ENCODE measurements at places on chromosomes 7 and 10. TPM values are rescaled to one million over a fixed set of nuclear protein-coding genes. Genes with fewer than 3 reads are reported as not detected.

UFSP1 gene
- total RNA-seq, result 3.0 TPM

ZWINT gene
- 78.2 TPM for total RNA-seq

SLC29A4 gene
- total RNA-seq, result 0.45 TPM

TRPV5 gene
- total RNA-seq, result not detected

INSYN2A gene
- not detected for total RNA-seq

NPY gene
- not detected for total RNA-seq

BHLHA15 gene
- total RNA-seq, result 0.43 TPM

MSMB gene
- total RNA-seq, result not detected

MRC1 gene
- not detected for total RNA-seq

CACNB2 gene
- total RNA-seq, result not detected

- no peak overlapping the region for H3K4me3 ChIP-seq
- no peaks in the 10 kb centered on the region for H3K4me1 ChIP-seq
- H3K27ac ChIP-seq, result no peak overlapping the region
- no peak for DNase-seq
- no peaks in the 10 kb centered on the region for H3K36me3 ChIP-seq
These were observed 1124.4 kb downstream of the TYW1 start for GRCh38 chr7:68121056-68121455.

DNA sequence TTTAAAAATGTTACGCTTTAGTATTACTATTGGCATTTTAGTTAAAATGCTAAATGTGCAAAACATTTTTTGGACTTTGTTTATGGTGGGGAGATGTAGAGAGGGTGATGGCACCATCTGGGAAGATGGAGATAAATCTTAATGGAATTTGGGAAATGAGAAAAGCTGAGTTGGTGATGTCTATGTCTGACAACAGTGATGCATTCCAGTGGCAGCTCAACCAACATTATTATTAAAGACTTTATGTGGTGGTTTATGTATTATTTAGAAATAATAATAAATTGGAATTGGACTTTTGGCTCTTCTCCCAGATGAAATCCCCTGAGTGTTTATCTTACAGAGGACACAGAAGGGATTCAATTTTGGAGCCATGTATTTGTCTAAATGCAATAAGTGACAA, 77.6 kb downstream of the SEC23IP start:
- peaks cover 26% of the 10 kb centered on the region for H3K27me3 ChIP-seq
- DNase-seq, result no peak
- H3K4me3 ChIP-seq, result no peak overlapping the region
- H3K36me3 ChIP-seq, result no peaks in the 10 kb centered on the region
- H3K4me1 ChIP-seq, result no peaks in the 10 kb centered on the region
- H3K27ac ChIP-seq, result no peak overlapping the region

DNA sequence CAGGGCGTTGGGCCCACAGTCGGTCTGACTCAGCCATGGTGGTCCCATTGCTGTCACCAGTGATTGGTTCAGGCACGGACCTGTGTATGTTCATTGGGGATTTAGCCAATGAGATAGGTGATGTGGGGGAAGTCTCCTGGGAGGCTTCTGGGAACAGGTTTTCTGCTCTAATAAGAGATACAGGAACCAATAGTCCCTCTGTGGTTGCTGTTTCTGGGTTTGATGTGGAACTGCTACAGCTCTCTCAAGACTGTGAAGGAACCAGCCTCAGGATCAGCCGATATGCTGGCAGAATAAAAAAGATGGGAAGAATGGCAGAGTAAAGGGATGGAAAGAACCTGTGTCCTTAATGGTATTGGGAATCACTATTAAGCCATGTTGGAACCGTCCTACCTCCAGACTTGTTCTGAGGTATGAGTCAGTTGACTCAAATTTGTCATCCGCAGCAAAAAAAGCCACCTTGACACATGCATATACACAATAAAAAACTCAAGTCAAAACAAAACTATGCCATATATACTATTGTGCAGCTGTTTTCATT, 70.6 kb downstream of the MCMBP start:
- H3K36me3 ChIP-seq, result peaks cover 11% of the 10 kb centered on the region
- peaks cover 12% of the 10 kb centered on the region for H3K4me1 ChIP-seq
- H3K4me3 ChIP-seq, result no peak overlapping the region
- no peak for DNase-seq
- H3K27me3 ChIP-seq, result no peaks in the 10 kb centered on the region

- no peak overlapping the region for H3K27ac ChIP-seq
- H3K36me3 ChIP-seq, result no peaks in the 10 kb centered on the region
- no peaks in the 10 kb centered on the region for H3K27me3 ChIP-seq
- DNase-seq, result no peak
These were observed 13.9 kb downstream of the VSTM2A start for GRCh38 chr7:54556121-54556520.

- H3K27me3 ChIP-seq, result no peaks in the 10 kb centered on the region
- DNase-seq, result no peak
- no peak overlapping the region for H3K27ac ChIP-seq
- H3K4me3 ChIP-seq, result no peak overlapping the region
- no peaks in the 10 kb centered on the region for H3K4me1 ChIP-seq
- no peaks in the 10 kb centered on the region for H3K36me3 ChIP-seq
These were observed 19.3 kb downstream of the MACC1 start for GRCh38 chr7:20197837-20198236.

GRCh38 chr10:103842605-103843004, 12.8 kb downstream of the SH3PXD2A start:
- no peak overlapping the region for H3K4me3 ChIP-seq
- DNase-seq, result no peak
- peaks cover 37% of the 10 kb centered on the region for H3K4me1 ChIP-seq
- no peak overlapping the region for H3K27ac ChIP-seq

DNA sequence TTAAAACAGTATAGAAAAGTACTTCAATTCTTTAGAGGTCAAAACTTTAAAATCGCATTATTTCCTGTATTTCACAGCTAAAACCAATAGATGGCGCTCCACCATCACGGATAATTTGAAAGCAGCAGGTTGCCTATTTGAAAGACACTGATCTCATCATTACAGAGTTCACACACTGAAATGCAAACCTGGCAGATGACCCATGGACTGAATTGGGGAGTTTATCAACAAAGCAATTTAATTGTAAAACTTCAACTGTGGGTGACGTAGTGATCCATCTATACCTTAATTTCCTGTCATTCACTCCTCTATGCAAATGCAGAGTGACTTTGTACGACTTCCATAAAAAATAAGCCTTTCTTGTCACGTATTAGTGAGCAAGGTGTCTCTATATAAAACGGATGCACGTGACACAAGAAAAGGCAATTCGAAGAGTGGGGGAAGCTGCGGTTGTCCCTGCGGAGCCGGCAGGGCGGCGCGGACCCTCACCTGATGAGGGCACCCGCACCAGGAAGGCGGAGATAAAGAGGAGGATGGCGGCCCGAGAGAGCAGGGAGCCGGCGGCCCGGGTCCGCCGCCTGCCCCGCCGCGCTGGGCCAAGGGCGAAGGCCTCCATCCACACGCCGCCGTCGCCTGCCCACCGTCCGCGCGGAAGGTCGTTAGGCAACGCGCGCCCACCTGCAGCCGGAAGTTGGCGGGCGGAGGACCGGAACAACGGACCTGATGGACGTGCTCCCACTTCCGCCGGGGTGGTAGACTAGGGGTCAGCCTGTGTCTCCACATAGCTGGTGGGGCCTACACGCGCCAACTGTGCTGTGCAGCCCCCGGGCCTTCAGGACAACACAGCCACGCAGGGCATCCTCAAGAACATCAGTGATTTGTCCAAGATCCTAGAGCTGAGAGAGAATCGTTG, at the start of gene ZPBP:
Gene ZPBP (minus strand): TSS at position 668 of the 913 bp plus-strand sequence. CDS start 52 bp downstream, at position 616.
- H3K27me3 ChIP-seq, result peaks cover 19% of the 10 kb centered on the region
- H3K4me3 ChIP-seq, result peak within 1 kb of the TSS; percentile 73
- peaks cover 4% of the 10 kb centered on the region for H3K4me1 ChIP-seq
- DNase-seq, result peak; percentile 43

- peaks cover 2% of the 10 kb centered on the region for H3K27me3 ChIP-seq
- H3K27ac ChIP-seq, result no peak overlapping the region
- H3K4me1 ChIP-seq, result no peaks in the 10 kb centered on the region
- no peak for DNase-seq
- H3K4me3 ChIP-seq, result no peak overlapping the region
- H3K36me3 ChIP-seq, result no peaks in the 10 kb centered on the region
These were observed 20.9 kb downstream of the AQP1 start for GRCh38 chr7:30932562-30932961.

DNA sequence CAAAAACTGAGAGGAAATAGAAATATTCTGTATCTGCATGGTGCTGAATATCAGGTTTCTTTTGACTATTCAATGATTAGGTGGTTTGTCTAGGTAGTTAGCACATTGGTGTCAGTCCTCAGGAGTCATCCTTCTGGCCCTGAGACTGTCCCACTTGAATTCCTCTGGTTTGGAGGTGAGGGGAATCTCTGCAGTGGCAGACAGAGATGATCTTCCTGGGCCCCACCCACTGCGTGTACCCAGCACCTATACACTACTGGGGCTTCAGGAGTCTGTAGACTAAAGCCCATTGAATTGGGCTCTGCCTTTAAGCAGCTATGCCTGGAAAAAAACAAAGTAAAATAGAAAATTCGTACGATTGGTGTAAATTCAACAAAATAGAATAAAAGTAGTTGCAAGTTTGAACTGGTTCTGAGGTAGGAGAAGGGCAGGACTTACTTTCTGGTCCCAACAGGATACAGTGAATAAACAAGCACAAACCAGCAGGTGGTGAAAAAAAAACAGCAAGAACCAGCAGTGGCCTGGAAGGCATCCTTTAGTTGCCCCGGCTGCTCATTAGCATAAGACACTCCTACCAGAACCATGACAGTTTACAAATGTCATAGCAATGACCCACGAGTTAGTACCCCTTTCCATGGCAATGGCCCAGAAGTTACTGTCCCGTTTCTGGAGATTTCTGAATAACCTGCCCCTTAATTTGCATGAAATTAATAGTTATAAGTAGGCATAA, 1.7 kb downstream of the LIPM start:
- no peak for DNase-seq
- H3K4me1 ChIP-seq, result peaks cover 5% of the 10 kb centered on the region
- no peak overlapping the region for H3K4me3 ChIP-seq
- H3K36me3 ChIP-seq, result no peaks in the 10 kb centered on the region

GRCh38 chr10:133325440-133326222, 11.1 kb downstream of the CALY start:
- no peaks in the 10 kb centered on the region for H3K36me3 ChIP-seq
- peaks cover 39% of the 10 kb centered on the region for H3K27me3 ChIP-seq
- no peak overlapping the region for H3K27ac ChIP-seq
- peaks cover 11% of the 10 kb centered on the region for H3K4me1 ChIP-seq

DNA sequence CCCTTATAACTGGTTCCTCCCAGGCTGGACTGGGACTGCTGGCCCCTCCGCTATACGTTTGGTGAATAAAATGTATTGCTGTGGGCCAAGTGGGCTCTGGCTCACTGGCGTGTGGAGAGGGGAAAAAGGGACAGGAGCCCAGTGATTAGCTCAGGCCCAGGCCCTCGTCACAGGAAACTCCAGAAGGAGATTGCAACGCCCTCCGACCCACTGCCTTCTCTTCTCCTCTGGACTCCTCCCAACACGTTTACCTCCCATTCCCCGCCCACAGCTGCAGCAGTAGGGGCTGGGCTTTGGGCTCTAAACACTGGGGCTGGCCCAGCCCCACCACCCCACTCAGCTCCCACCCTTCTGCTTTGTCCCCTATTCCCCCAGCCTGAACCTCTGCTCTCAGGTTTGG, 173.9 kb downstream of the NEURL1 start:
- H3K36me3 ChIP-seq, result no peaks in the 10 kb centered on the region
- no peak overlapping the region for H3K27ac ChIP-seq
- H3K4me1 ChIP-seq, result peaks cover 13% of the 10 kb centered on the region
- DNase-seq, result no peak
- no peak overlapping the region for H3K4me3 ChIP-seq

GRCh38 chr10:76920581-76920980, 717.0 kb downstream of the KCNMA1 start:
- no peaks in the 10 kb centered on the region for H3K4me1 ChIP-seq
- no peak overlapping the region for H3K27ac ChIP-seq
- no peaks in the 10 kb centered on the region for H3K36me3 ChIP-seq
- H3K27me3 ChIP-seq, result no peaks in the 10 kb centered on the region

DNA sequence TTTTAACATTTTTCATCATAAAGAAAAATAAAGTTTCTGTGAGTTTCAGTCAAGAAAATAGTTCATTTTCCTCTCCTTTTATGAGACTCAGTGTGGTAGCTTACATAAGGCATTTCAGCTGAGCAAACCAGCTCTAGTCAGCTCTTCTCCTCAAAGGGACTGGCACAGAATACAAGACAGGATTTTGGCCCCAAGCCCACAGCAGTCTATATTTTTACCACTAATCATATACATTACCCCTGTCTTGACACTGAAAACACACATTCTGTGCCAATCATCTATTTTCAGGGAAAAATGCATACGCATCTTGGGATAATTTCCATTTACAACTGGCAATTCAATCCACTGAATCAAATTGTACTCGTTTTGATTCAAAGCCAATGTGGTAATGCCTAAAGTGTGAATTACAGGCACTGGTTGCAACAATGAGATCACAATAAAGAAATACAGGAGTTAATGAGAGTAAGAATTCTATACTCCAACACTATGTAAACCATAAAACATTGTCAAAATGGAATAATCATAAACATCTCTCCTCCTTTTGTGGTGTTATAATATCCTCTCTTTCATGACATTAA, 186.4 kb downstream of the CACNA2D1 start:
- no peaks in the 10 kb centered on the region for H3K36me3 ChIP-seq
- no peak overlapping the region for H3K4me3 ChIP-seq
- no peak for DNase-seq
- no peak overlapping the region for H3K27ac ChIP-seq
- no peaks in the 10 kb centered on the region for H3K27me3 ChIP-seq
- H3K4me1 ChIP-seq, result no peaks in the 10 kb centered on the region

- H3K4me1 ChIP-seq, result no peaks in the 10 kb centered on the region
- no peak overlapping the region for H3K27ac ChIP-seq
- H3K4me3 ChIP-seq, result no peak overlapping the region
- DNase-seq, result no peak
- H3K36me3 ChIP-seq, result no peaks in the 10 kb centered on the region
These were observed 454.6 kb upstream of the ANKRD30A start for GRCh38 chr10:36670621-36671402.

GRCh38 chr10:5079836-5080235, 14.4 kb upstream of the AKR1C3 start:
- no peaks in the 10 kb centered on the region for H3K4me1 ChIP-seq
- no peaks in the 10 kb centered on the region for H3K36me3 ChIP-seq
- H3K4me3 ChIP-seq, result no peak overlapping the region
- H3K27me3 ChIP-seq, result peaks cover 2% of the 10 kb centered on the region
- no peak for DNase-seq

DNA sequence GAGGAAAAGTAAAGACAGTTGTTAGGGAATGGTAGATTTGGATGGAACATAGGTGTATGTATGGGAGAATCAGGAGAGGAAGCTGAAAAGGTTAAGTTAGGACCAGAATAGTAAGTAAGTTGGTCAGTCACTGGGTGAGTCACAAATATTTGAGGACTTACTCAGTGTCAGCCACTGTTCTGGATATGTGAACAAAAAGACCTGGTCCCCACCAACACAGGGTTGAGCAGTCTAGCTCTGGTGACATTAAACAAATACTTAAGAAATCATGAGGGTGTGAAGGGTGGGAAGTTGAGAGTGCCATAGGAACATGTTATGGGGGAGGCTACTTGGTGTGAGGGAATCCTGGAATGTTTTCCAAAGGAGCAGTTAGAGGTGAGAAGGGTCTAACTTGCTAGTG, 246.9 kb downstream of the PTEN start:
- H3K36me3 ChIP-seq, result no peaks in the 10 kb centered on the region
- H3K4me3 ChIP-seq, result no peak overlapping the region
- H3K27me3 ChIP-seq, result peaks cover 3% of the 10 kb centered on the region

Measured in activated CD4-positive, alpha-beta memory T cell treated with anti-CD3 and anti-CD28 coated beads, Interleukin-2, amount 10 ng/mL, durations not matched to agents 7 days and 5 days (primary cell).